ENCODE measurements at places on chromosomes 7 and 10.

DNA sequence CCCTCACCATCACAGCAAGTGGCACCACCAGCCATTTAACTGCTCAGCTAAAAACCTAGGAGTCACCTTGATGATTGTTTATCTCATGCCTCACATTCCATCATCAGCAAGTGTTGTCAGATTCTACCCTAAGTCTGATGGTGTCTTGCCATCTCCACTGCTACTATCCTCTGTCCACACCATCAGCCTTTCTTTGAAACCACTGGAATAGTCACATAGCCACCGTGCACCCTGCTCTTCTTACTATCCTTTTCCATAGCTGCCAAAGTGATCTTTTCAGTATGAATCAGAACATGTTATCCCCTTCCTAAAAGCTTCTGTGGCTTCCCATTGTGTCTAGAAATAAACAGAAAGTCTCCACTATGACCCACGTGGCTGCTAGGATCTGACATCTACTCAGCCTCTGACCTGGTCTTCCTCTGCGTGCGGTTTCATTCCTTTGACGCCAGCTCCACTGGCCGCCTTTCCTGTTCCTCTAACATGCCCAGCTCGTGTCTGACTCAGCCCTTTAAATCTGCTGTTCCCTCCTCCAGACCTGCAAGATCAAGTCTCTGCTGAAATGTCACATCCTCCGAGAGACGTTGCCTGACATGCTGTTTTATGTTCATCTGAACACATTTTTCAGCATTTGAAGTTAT lies 16.5 kb upstream of the CHN2 start:
- no peak for DNase-seq

GRCh38 chr7:96637522-96637921 lies 72.1 kb downstream of the SEM1 start:
- DNase-seq, result no peak

DNA sequence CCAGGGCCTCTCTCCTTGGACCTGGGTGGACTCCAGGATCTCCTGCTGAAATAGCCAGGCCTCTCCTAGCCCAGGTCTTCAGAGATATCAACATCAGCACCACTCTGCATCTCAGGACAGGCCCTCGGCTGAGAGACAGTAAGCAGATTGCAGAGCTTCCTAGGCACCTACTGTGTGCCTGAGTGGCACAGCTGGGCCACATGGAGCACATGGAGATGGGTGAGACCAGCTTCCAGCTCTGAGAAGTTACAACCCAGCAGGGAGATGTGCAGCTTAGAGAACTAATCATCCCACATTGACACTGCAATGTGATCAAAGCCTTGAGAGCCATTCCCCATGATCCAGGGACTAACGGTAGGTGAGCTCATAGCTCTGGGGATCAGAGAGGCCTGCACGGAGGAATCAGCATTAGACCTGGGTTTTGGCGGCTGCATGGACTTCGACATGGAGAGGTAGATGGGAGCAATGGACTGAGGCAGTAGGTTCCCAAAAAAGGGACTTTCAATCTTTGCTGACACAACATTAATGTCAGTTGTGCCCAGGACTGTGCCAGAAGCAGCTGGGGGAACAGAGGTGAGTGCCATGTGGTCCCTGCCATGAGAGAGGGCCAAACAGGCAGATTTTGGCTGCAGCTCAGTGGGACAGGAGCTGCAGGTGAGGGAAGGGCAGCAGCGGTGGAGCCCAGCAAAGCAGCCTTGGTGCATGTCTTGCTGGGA lies 76.0 kb upstream of the LEP start:
- DNase-seq, result no peak

DNA sequence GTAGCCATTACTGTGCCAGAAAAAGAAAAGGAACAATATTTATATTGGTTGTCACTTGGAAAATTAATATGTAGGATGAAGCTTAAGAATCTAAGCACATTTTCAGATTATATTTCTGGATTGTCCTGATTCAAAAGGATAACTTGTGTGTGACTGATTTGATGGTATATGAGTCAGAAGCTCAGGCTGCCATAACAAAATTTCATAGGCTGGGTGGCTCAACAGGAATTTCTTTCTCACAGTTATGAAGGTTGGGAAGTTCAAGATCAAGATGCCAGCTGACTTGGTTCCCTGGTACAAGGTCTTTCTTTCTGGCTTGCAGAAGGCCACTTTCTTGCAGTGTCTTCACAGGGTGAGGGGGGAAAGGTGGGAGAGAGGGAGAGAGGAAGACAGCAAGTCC lies 108.5 kb downstream of the ST7 start:
- no peak for DNase-seq

GRCh38 chr10:31116226-31116625 lies 84.6 kb upstream of the ZNF438 start:
- no peak for DNase-seq

Measured in stimulated activated CD8-positive, alpha-beta memory T cell treated with anti-CD3 and anti-CD28 coated beads, Interleukin-7, amount 100 ng/mL, for 4 hours (primary cell).